ENCODE measurements at places on chromosomes 5 and 9. TPM values are rescaled to one million over a fixed set of nuclear protein-coding genes. Genes with fewer than 3 reads are reported as not detected.

DNA sequence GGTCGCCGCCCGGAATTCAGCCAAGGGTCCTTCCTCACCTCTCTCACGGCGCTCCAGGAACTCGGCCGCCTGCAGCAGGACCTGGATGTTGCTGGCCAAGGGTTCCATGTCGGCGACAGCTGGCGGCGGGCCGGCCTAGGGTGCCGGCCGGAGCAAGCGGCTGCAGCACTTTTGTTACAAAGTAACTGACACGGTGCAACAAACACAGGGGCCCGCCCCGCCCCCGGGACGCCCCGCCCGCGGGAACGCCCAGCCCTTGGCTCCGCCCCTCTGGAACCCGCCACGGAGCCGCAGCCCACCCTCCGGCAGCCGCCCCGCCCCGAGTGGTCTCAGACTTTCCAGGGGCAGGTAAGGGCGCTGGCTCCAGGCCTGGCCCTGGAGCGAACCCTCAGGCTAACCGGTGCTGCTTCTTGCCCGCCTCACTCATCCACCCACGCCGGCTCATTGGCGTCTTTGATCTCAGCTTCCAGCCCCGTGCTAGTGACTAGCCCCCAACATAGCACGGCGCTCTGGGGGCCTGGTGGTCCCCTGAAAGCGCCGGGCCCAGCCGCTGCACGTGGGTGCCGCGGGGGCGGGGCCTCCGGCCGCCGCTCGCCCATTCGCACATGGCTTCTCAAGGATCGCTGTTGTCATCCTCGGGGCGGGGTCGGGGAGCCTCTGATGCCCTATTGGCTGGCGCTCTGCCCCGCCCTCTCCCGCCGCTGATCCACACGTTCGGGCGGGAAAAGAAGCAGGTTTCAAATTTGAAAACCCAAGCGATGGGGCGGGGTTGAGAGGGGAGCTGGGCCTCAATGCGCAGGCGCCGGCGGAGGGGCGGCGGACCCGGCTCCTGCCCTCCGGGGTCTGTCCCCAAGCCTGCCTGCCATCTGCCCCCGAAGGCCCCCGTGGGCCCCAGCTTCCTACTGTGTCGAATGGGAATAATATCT is at the start of gene MXD3:
MXD3 (minus strand) TSS at position 176 of the 926 bp plus-strand sequence; CDS start at position 108, 68 bp downstream.
- peak; percentile 99 for DNase-seq

Gene PCDHGB5
- 8.6 TPM for total RNA-seq

Gene XRCC4
- 24.3 TPM for total RNA-seq

DNA sequence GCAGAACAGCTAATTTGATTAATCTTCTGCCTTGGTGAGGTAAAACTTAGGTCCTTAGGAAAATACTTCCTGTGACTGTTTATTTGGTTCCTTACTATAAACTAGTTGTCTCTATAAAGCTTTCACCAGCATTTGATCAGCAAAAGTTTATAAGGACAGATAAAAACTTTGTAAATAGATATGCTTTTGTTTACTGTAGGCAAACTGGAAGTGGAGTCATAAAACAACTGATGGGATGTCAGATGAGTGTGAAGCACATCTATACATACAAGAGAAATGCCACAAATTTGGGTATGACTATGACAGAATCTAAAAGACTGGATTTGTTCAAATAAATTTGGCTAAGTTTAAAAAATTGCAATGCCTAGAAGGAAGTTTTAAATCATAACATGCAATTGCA is 5.5 kb downstream of the PTGER4 start:
- no peak for DNase-seq

Gene IFNW1
- total RNA-seq = not detected

DNA sequence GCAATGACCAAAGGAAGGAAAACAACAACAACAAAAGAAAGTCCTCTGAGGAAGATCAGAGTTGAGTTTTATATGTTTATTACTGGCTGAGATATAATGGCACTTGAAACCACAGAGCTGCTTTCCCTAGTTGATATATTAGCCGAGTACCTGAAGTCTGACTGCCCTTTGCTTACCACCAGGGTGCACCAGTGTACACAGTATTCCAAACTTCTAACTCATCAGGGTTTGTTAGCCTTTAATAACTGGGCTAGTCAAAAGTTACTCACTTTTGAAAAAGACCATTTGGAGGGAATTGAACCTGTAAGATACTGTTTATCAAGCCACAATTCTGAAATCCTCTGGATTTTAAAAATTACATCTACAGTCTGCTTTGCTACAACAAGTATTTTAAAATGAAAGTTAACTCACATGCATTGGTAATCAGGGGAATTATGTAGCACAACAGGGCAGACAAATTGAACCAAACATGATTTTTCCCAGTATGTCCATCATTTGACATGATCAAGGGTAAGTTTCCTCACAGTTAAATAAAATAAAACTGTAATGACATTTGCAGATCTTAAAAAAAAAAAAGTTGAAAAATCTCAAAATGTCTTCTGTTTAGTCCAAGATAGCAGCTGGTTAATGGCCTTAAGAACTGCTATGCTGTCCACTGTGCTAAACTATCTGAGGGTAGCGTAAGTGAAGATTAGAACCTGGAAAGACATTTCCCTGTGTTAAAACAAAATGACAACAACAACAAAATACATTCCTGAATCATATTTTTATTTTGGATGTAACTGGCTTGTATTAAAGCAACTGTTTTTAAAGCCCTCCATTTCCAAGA is 57.3 kb upstream of the C6 start:
- peak; percentile 21 for DNase-seq

DNA sequence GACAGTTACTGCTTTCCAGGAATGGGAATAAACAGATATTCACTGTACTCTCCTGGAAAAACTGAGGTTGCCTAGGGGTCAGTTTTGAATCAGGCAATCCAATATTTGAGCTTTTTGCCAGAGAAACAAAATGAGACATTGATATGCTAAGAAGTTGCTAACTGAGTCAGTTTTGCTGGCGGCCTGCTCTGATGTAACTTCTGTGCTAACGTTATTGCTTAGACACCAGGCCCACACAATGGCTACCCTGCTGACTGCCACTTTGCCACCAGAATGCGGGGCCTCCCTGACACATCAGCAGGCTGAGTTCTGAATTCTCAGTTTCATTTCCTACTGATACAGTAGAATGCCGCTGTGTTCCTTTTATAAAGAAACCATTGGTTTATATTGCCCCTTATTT is 18.2 kb upstream of the ZNF618 start:
- no peak for DNase-seq

DNA sequence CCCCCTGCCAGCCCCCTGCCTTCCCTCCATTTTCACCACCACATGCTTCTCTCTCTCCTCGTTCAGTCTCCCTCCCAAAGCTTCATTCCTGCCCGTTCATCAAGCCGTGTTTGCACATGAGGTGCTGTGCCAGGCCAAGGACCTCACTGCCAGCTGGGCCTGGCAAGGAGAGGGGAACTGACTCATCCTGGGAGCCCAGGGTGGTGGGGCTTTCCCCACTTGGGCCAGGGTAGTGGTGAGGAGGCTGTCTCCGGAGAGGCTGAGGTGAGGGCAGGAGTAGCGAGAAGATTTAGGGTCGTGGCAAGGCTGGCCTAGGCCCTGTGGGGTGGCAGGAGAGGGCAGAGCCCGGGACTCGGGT is 30.4 kb upstream of the NOTCH1 start:
- DNase-seq = no peak

Gene FBP2
- not detected for total RNA-seq

DNA sequence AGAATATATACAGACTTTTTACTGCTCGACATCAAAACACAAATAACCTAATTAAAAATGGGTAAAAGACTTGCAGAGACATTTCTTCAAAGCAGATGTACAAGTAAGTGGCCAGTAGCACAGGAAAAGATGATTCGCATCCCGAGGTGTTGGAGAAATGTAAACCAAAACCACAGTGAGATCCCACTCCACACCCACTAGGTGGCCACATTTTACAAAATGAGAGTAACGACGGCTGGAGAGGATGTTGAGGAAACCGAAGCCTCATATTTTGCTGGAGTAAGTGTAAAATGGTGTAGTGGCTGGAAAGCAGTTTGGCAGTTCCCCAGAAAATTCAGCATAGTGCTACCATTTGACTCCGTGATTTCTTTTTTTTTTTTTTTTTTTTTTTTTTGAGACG is 21.3 kb upstream of the GBGT1 start:
- peak; percentile 54 for DNase-seq

DNA sequence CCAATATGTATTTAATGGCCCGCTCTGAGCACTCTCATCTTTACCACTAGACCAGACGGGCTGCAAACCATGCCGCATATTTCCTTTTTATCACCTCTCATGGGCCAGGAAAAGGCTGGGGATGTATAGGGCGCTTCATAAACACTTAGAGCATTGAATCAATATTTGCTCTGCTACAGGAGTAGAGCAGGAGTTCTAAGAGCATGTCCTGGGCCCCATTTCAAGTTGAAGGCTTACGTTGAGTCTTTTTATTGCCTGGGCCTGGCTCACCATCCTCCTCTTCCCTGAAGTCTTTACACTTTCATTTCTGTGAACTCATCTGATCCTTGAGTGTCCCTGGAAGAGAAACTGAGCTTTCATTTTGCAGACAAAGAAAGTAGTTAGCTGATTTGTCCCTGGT is 112.4 kb downstream of the FSTL4 start:
- no peak for DNase-seq

GRCh38 chr5:107705402-107706014 is 34.8 kb upstream of the EFNA5 start:
- no peak for DNase-seq

Gene FOXD4L5
- 1.5 TPM for total RNA-seq

GRCh38 chr5:125190232-125191087 is 444.0 kb upstream of the ZNF608 start:
- DNase-seq = no peak

DNA sequence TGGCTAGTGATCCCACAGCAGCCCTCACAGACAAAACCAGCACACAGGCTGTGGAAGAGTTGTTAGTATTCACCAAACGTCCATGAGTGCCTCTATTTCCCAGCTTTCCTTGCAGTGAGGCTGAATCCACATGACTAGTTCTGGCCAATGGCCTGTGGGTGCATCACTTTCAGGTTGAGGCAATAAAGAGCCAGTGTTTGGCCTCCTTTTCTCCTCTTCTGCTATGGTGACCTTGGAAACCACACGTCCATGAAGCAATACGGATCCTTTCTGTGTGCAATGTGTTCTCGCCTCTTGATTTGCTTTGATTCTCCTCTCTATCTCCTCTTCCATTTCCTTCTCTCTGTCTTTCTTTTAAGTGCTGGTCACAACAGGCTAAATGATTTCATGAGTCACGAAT is 23.4 kb upstream of the CLK4 start:
- DNase-seq = no peak

DNA sequence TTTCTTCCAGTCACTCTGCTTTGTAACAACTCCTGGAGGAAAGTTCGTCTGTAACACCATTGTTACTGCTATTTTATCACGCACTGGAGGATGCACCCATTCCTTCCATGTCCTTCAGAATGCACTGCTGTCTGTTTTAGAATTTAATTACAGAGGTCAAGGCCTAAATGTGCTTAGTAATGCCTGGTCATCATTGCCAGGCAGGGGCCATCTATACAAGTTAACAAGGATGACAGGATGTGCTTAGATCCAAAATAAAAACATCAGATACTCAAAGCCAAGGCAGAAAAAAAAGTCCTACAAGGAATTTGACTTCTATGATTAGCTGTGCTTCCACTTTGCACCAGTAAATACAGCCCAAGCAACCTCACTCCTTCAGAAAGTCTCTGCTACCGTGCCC is 371.4 kb downstream of the SEMA5A start:
- no peak for DNase-seq

Gene PLPPR1
- not detected for total RNA-seq

GRCh38 chr5:135433681-135434426 is 13.3 kb downstream of the DCANP1 start:
- DNase-seq = no peak

Data from OCI-LY7 (cell line).